ENCODE measurements at places on chromosomes 13 and 19.

DNA sequence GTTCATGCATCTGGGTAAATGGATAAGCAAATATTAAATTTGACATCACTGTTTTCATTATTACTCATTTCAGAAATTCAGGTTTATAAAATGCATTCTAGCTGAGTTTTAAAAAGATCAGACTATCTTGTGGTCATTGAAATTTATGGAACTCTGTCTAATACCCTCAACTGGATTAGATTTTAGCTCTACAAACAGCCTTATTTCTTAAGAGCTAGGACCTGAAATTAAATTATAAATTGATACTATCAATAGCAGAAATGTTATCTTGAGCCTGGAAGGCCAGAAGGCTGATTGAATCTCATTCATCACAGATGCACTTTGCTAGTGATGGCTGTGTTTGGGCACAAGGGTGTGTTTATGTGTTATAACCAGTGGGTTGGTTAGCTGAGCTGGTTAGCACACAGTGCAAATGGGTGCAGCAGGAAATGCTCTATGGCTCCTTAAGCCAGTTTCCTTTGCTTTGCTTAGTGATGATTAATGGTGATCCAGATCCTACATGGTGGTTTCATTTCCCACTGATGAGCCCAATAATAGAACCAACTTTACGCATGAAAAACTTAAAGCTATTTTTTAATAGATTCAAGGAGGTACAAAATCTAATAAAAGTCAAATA, 310.8 kb upstream of the KLF12 start:
- DNase-seq: no peak

GRCh38 chr19:30356951-30357579, 15.1 kb upstream of the ZNF536 start:
- DNase-seq: no peak

DNA sequence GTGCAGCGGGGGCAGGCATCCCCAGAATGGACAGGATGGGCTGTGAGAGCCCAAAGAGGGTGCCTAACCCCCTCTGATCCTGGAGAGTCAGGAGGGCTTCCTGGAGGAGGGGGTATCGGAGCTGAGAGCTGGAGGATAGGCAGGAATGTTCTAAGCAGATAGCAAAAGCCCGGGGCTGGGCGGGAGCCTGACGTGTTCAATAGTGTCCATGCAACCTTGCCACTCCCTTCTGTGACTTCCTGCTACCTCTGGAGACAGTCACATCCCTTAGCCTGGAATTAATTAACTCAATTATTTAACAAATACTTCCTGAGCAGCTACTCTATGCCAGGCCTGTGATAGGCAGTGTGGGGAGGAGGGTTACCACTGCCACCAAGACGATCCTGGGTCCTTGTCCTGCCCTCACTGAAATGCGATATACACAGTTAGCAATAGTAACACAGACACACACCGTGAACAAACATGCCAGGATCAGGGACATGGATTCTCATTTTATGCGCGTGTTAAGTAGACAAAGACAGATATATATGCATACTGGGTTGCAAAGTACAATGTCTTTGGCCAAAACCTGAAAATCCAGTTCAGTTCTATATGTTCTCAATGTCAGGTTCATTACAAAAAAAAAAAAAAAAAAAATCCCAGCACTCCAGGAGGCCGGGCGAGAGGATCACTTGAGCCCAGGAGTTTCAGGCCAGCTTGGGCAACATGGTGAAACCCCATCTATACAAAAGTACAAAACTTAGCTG, 10.7 kb downstream of the AP2S1 start:
- DNase-seq: no peak

DNA sequence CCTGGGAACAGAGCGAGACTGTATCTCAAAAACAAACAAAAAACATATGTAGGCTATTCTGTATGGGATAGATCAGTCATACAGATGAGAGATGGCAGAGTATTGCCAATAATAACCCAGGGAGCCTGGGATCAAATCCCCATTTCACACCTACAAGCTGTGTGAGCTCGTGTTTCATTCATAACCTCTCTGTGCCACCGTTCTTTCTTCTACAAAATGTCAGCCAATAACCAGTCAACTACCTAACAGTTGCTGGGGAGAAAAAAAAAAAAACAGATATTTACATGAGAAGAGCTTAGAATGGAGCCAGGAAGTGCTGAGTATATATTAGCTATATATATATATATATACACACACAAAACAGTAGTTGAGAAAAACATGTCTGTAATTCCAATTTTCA, 6.5 kb upstream of the IFNL2 start:
- no peak for DNase-seq

GRCh38 chr13:68081061-68081460, 850.9 kb upstream of the PCDH9 start:
- DNase-seq: no peak

- no peak for DNase-seq
Measured at GRCh38 chr13:24176351-24177101, 16.0 kb downstream of the SPATA13 start.

GRCh38 chr13:105595471-105595870, 940.0 kb downstream of the EFNB2 start:
- DNase-seq: no peak
